Cardiac muscle cell (in vitro differentiated cells and primary cell): ENCODE measurements at places on chromosomes 6 and 20. TPM values are rescaled to one million over a fixed set of nuclear protein-coding genes. Genes with fewer than 3 reads are reported as not detected.
A peak's percentile ranks its signal among the peaks of the same experiment; 100 is the strongest.

The AKAP12 gene
- polyA plus RNA-seq = 66.5 and 81.7 TPM in 2 replicates

The KIF6 gene
- 1.7 and 2.9 TPM in 2 replicates for polyA plus RNA-seq

The TOX2 gene
- polyA plus RNA-seq = 0.32 and 0.84 TPM in 2 replicates

The FUT9 gene
- polyA plus RNA-seq = not detected in 2 replicates

The MAFB gene
- polyA plus RNA-seq = 0.84 and 2.3 TPM in 2 replicates

DNA sequence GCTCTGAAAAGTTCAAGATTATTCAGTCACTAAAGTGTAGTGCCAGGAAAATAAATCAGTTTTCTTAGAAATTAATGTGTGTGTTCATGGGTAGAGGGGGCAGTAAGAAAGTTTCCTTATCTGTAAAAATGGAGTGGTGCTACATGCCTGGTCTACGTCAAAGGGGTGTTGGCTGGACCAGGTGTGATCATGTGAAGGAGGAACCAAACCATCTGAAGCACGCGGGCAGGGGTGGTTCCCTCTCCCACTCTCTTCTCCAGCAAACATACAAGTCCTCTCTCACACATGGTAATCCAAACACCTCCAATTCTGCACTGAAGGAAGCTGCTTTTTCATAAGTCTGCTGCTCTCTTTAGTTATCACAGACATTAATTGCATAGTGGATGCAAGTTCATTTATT lies 63.1 kb downstream of the CLIC5 start:
- peaks cover 13% of the 10 kb centered on the region for H3K4me1 ChIP-seq
- DNase-seq = no peak
- H3K36me3 ChIP-seq = no peaks in the 10 kb centered on the region
- H3K27me3 ChIP-seq = no peaks in the 10 kb centered on the region
- H3K4me3 ChIP-seq = no peak overlapping the region

DNA sequence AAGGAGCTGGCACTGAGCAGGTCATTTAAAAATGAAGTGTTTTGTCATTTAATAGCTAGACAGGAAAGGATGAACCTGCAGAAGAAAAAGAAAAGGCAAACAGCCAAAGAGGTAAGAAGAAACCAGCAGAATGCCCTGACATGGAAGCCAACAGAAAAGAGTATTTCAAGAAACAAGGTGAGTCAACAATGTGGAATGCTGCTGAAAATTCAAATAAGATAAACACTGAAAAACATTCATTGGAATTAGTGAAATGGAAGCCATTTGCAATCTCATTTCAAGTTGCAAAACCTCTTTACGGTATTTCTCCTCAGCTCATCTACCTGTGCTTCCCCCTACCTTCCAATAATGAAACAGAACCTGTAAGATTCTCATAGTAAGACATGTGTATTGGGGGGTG lies 59.6 kb downstream of the RWDD2A start:
- no peaks in the 10 kb centered on the region for H3K4me1 ChIP-seq
- no peaks in the 10 kb centered on the region for H3K27me3 ChIP-seq
- no peak for DNase-seq
- H3K27ac ChIP-seq = no peak overlapping the region

DNA sequence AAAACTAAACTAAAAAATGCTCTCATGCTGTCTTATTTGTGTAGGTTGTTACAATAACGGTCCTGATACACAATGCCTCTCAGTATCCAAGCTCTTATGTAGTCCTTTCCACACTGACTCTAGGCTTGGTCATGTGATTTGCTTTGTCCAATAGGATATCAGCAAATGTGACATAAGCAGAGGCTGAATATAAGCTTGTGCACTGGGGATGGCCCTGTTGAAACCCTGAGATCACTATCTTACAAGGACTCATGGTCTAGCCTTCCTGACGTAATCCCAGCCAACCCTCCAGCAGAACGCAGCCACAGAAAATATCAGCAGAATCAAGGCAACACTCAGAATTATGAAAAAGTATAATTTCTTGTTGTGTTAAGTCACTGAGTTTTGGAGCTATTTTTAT lies 145.1 kb upstream of the CCN2 start:
- H3K36me3 ChIP-seq = no peaks in the 10 kb centered on the region
- no peak overlapping the region for H3K4me3 ChIP-seq
- no peak for DNase-seq
- H3K4me1 ChIP-seq = peaks cover 5% of the 10 kb centered on the region

DNA sequence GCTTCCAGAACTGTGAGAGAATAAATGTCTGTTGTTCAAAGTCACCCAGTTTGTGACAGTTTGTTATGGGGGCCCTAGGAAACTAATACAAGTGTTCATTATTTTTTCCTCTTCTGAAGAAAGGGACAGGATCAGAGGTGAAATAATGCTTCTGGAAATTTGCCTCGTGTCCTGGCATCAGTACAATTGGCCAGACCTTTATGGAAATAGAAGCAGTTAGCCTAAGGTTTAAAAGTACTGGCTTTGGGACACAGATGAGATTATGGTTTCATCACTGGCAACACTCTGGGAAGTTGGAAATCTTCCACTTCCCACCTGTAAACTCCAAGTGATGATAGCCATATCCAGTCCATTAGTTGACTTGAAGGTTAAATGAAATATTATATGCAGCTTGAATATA lies 88.7 kb downstream of the PLCB1 start:
- no peaks in the 10 kb centered on the region for H3K4me1 ChIP-seq
- no peak overlapping the region for H3K4me3 ChIP-seq
- DNase-seq = no peak
- H3K27me3 ChIP-seq = no peaks in the 10 kb centered on the region
- no peak overlapping the region for H3K27ac ChIP-seq

DNA sequence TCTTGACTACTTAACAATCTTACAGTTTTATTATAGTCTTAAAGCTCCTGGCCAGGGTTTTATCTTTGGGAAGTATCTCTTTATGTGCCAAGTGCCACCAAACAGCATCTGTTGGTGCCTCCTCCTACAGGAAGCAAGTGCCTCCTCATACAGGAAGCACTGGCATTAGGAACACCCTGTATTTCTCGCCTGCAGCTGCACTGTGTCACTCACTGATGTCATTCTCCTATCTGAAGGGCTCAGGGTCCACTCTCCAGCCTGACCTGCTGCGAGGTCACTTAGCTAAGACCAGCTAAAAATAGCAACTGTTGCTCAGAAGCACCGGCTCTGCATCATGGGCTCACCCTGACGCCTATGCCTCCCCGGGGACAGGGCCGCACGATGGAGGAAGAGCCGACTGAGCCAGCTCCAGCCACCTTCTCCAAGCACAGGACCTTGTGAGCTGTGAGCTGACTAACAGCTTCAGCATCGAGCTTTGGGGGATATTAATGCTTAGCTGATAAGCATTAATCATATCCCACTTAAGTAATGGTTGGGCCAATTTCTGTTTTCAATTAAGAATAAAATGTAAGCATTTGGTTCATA lies 66.3 kb upstream of the CD93 start:
- DNase-seq = peak; percentile 64
- no peaks in the 10 kb centered on the region for H3K27me3 ChIP-seq
- peak overlapping the region; percentile 53 for H3K27ac ChIP-seq
- H3K4me1 ChIP-seq = peaks cover 46% of the 10 kb centered on the region

GRCh38 chr6:83341765-83342164 lies 89.1 kb downstream of the ME1 start:
- H3K27me3 ChIP-seq = no peaks in the 10 kb centered on the region
- no peak overlapping the region for H3K4me3 ChIP-seq
- no peak for DNase-seq
- no peaks in the 10 kb centered on the region for H3K4me1 ChIP-seq

DNA sequence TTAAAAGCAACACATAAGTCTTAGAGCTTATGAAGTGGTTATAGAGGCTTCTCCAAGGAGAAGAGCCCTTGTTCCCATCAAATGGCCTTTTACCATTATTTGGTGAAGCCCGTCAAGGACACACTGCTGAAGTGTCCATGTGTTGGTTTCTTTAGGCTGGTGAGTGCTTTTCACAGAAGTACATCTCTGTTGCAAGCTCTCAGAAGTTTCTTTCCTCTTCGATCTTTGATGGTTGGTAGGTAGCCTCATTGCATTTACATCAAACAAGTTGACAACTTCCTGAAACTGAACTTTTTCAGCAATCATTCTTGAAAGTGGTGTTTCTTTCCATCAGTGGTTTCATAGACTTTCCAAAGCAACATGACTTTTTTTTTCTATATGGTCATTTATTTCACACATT lies 465.6 kb downstream of the HDGFL1 start:
- no peak for DNase-seq
- H3K4me3 ChIP-seq = no peak overlapping the region
- H3K4me1 ChIP-seq = no peaks in the 10 kb centered on the region
- no peaks in the 10 kb centered on the region for H3K27me3 ChIP-seq
- no peak overlapping the region for H3K27ac ChIP-seq
- no peaks in the 10 kb centered on the region for H3K36me3 ChIP-seq

DNA sequence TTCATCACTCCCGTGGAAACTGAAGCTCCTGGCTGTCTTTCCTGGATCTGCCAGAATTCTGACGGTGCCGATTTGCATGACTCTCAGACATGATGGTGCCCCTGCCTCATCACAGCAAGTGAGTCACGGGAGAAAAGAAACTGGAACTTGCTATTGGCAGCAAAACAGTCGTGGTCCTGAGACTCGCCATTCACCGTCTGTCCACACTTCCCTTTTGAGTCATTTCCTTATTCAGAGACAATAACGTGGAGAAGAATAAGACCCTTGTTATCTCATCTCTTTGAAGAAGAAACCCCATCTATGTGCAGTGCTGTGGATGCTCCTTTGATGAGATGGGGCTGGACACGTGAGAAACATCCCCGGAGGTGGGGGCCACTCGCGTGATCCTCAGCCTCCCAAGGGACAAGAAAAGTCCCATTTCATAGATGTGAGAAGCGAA lies 4.2 kb downstream of the GPR31 start:
- H3K27me3 ChIP-seq = peaks cover 60% of the 10 kb centered on the region
- H3K4me3 ChIP-seq = no peak overlapping the region
- no peak overlapping the region for H3K27ac ChIP-seq
- DNase-seq = peak; percentile 48
- no peaks in the 10 kb centered on the region for H3K36me3 ChIP-seq

DNA sequence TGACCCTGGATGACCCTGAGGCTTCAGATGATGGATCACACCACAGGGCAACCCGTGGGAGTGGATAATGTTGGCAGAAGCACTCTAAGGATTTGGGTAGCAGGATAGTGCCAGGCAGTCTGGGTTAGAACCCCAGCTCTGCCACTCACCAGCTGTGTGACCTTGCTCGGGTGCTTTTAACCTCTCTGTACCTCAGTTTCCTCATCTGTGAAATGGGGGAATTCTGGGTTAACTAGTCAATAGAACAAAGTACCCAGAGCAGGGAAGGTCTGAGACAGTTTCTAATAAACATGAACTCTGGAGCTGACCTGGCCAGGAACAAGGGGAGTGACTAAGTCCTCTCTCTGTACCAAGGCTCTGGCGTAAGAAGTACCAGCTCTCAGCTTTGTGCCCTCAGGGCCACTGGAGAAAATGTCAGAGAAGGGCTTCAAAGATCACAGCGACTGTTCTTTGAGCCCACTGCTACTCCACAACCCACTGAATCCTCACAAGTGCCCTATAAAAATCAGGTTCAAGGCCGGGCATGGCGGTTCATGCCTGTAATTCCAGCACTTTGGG lies 14.7 kb upstream of the NOL4L start:
- no peaks in the 10 kb centered on the region for H3K27me3 ChIP-seq
- no peak overlapping the region for H3K27ac ChIP-seq
- H3K4me3 ChIP-seq = no peak overlapping the region
- DNase-seq = no peak
- H3K36me3 ChIP-seq = no peaks in the 10 kb centered on the region

GRCh38 chr6:164344801-164345291 lies 930.3 kb downstream of the QKI start:
- no peak overlapping the region for H3K27ac ChIP-seq
- H3K36me3 ChIP-seq = no peaks in the 10 kb centered on the region
- DNase-seq = peak; percentile 43
- H3K4me3 ChIP-seq = no peak overlapping the region

DNA sequence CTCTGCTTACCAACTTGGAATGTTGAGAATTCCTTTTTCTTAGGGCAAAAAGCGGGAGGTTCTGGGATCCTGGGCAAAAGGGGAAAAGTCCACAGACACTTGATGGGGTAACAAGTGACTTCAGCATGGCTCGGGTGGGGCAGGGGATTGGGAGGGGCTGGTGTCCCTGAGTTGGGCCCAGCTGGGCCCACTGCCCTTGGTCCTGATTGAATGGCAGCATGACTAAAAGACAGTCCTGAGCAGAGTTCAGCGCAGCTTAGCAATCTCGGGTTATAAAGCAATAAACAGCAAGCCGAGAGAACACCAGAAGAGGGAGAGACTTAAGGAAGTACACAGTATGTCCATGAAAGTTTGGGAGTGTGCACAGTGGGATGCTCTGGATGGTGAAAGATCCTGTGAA lies 5.6 kb downstream of the PPP2R5D start:
- H3K27ac ChIP-seq = no peak overlapping the region
- peaks cover 15% of the 10 kb centered on the region for H3K36me3 ChIP-seq
- H3K4me3 ChIP-seq = no peak overlapping the region
- H3K4me1 ChIP-seq = peaks cover 4% of the 10 kb centered on the region
- DNase-seq = no peak
- no peaks in the 10 kb centered on the region for H3K27me3 ChIP-seq

DNA sequence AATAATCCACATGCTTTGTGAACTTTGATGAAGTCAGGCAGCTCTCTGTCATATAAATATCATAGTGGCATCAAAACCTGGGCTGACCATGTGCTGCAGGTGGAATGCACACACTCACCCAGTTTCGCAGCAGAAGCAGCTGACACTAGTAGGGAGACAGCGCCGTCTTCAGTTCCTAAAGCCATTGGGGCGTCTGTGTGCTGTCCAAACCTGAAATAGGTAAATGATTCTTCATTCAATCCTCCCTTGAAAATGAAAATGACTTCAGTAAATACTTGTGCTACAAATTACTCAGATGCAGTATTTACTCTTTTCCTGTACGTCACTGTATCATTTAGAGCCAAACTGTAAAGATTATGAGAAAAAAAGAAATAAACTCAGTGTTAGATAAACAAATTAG lies 127.5 kb downstream of the EYA4 start:
- H3K4me1 ChIP-seq = no peaks in the 10 kb centered on the region
- no peaks in the 10 kb centered on the region for H3K36me3 ChIP-seq
- no peak overlapping the region for H3K27ac ChIP-seq
- H3K27me3 ChIP-seq = no peaks in the 10 kb centered on the region

GRCh38 chr6:106422534-106422933 lies 62.0 kb downstream of the CRYBG1 start:
- H3K36me3 ChIP-seq = no peaks in the 10 kb centered on the region
- H3K27ac ChIP-seq = no peak overlapping the region
- H3K27me3 ChIP-seq = no peaks in the 10 kb centered on the region
- DNase-seq = no peak

DNA sequence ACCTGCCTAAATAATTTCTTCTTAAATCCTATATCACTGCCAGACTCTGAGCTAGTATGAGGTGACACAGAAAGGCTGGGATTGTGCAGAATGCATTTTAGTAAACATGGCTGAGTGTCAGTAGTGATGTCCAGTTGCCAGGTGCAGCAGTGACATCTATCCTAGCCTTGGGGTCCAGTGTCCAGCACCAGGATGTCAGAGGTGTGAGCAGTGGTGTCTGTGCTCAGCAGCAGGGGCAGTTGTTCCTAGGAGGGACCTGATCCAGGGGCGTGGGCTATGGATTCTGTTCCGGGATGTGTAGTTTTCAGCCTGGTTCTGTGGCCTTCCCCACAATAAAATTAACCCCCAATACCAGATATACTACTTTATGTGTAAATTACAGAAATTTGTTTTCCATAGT lies 6.0 kb downstream of the HLA-C start:
- H3K27me3 ChIP-seq = no peaks in the 10 kb centered on the region
- no peak for DNase-seq
- H3K4me1 ChIP-seq = no peaks in the 10 kb centered on the region
- no peaks in the 10 kb centered on the region for H3K36me3 ChIP-seq
- no peak overlapping the region for H3K4me3 ChIP-seq
- no peak overlapping the region for H3K27ac ChIP-seq

- H3K4me3 ChIP-seq = no peak overlapping the region
- no peak for DNase-seq
- H3K36me3 ChIP-seq = no peaks in the 10 kb centered on the region
- no peak overlapping the region for H3K27ac ChIP-seq
- H3K4me1 ChIP-seq = no peaks in the 10 kb centered on the region
Observed at GRCh38 chr6:437037-437392, 45.5 kb downstream of the IRF4 start.

GRCh38 chr6:126959765-126960164 lies 158.7 kb upstream of the RSPO3 start:
- H3K4me3 ChIP-seq = no peak overlapping the region
